ENCODE measurements at places on chromosomes 11 and 22.

DNA sequence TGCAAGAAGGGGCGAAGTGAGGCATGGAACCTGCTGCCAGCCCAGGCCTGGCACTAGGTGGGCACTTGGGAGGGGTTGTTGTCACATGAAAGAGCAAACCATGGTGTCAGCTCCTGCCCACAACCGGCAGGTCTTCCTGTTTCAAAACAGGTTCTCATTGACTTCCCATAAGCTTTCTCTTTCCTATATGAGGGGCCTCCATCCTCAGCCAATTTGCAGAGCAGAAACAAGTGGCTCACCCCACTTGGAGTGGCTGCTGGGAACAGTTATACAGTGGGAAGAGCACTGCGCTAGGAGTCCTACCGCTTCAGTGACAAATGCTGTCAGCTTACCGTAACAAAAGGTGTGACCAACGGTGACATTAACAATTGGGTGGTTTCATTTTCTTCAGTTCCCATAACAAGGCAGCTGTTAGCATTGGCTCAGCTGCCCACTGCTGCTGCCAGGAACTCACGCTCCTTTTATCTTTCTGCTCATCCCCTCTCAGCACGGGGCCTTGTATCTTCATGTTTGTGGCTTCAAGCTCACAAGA is 10.2 kb upstream of the SSTR3 start:
- no peak for DNase-seq

DNA sequence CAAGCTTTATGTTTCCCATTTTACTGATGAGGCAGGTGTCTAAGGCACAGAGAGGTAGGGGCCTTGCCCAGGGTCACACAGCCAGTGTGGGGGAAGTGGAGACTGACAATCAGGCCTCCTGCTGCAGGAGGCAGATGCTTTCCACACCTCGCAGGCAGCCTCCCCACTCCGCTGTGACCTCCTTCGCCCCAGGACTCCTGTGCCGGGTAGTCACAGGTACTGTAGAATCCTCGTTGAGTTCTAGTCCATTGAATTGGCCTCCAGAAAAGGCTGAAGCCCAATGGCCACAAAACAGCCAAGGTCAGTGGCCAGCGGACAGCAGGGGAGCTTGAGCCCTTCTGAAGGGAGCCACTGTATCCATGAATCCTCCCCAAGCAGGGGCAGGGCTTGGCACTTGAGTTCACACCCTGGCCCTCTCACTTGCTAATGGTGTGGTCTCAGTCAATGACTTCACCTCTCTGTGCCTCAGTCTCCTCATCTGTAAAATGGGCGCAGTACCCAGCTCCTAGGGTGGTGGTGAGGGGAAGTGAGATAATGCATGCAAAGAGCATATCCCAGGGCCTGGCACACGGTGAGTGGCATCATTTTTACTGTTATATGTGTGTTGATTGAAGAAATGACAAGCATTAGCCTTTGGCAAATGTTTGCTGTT is 1.1 kb upstream of the FXYD2 start:
- no peak for DNase-seq

DNA sequence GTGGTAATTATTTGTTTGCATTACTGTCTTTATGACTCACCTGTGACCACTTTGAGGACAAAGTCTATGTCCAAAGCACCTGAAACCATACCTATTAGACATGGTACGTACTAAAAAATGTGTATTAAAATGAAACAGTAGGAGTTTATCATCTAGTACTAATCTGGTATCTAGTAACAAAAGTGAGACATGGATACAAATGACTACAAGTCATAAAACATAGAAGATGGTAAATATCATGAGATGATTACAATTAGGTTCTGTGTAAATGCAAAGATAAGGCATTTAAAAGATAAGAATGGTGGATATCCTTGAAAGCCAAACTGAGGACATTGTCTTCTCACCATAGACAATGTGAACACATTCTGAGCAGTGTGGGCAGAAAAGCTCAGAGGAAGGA is 113.5 kb upstream of the GUCY1A2 start:
- no peak for DNase-seq

- DNase-seq: no peak
Measured at GRCh38 chr11:82989628-82990404, 81.9 kb downstream of the RAB30 start.

GRCh38 chr11:72777755-72778278 is 16.0 kb downstream of the STARD10 start:
- DNase-seq: no peak

- DNase-seq: no peak
Measured at GRCh38 chr22:49752598-49753091, 75.0 kb downstream of the BRD1 start.

GRCh38 chr11:64924910-64925284 is 408 bp downstream of the PPP2R5B start:
- no peak for DNase-seq

DNA sequence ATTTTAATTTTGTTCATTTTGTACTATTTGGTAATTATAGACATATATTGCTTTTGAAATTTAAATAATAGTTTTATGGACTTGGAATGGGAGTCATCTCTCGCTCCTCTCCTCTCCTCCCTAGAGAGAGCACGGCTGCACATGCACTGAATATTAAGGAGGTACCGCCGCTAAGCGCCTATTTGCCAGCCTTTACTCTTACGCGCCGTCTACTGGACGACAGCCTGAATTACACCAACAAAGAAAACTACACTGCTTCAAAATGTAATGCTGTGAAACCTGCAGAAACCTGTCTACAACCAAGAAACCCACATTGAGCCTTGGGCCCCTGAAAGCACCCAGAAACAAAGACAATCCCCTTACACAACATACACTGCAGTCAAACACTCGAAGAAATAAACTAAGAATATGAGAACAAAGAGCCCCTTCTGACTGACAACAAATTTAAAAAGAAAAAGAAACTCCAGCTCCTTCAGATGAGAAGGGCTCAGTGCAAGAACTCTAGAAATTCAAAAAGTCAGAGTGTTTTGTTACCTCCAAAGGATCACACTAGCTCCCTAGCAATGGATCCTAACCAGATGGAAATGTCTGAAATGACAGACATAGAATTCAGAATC is 737.2 kb downstream of the LRRC4C start:
- no peak for DNase-seq

DNA sequence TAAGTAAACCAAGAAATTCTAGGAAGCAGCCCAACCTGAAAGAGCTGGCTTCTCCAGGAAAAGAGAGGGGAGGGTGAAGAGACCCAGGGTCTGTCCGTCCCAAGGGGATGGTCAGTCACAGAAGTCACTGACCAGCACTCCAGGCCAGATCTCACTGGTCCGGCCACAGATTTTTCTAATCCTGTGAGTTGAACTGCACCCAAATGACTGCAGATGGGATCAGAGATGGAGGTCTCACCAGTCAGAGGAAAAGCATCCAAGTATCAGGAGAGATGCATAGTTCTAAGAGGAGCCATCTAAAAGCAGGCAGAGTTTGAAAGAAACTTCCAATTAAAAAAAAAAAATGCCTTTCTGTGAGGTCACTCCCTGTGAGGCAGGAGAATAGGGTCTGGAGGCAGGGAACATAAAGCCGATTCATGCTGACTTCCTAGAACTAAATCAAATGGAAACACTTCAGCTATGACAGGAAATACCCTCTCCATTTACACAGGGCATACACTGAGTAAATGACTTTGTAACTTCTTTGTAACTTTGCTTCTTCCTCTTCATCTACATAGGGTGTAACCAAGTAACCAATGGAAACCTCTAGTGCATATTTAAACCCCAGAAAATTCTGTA is 144.5 kb downstream of the CCDC34 start:
- no peak for DNase-seq
